ENCODE measurements at places on chromosomes 16 and 17.

GRCh38 chr16:8908810-8909468 is 26.8 kb downstream of the LITAFD start:
- DNase-seq: no peak

- DNase-seq: no peak
Observed at GRCh38 chr17:45973099-45973780, 25.8 kb upstream of the STH start.

DNA sequence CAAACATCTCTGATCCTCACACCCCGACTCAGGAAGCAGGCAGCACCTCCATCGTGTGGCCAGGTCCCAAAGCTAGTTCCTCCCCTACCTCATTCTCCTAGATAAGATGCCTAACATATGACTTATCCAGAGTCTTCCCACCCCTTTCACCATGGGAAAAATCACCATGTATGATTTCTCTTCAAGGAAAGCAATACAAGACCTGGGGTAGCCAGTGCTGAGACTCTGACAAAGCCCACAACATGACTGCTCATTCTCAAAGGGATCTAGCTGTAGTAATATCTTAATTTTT is 45.1 kb downstream of the CMTM4 start:
- no peak for DNase-seq

DNA sequence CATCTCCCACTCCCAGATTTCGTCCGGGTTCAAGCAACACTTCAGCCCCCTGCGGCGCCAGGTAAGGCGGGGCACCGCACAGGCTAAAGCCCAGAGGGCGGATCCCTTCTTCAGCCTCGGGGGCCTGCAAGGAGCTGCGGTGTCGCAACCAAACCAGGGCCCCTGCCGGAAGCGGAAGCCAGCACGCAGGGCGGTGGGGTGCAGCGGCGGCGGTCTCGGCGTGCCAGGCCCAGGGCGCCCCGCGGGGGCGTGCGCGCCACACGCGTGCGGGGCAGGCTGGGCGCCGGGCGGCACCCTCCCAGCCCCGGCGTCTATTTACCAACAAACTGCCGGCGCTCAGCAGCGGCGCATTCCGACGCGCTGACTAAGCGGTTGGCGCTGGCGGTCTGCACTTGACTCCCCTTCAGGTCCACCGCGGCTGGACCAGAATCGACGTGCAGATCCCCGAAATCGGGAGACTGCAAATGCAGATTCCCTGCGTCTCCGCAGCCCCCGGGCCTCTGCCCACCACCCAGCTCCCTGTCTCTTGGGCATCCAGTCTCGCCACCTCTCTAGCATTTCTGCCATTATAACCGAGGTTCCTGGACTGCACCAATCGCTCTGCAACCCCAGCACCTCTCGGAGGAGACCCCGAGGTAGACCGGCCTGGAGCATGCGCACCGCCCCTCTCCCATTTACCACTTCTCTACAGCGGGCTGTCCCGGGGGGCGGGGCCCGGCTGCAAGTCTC is 421 bp upstream of the DLX4 start:
- peak; percentile 82 for DNase-seq

GRCh38 chr17:40341808-40342503 is 22.6 kb downstream of the GJD3 start:
- no peak for DNase-seq

GRCh38 chr17:32870969-32871368 is 6.0 kb downstream of the MYO1D start:
- no peak for DNase-seq

DNA sequence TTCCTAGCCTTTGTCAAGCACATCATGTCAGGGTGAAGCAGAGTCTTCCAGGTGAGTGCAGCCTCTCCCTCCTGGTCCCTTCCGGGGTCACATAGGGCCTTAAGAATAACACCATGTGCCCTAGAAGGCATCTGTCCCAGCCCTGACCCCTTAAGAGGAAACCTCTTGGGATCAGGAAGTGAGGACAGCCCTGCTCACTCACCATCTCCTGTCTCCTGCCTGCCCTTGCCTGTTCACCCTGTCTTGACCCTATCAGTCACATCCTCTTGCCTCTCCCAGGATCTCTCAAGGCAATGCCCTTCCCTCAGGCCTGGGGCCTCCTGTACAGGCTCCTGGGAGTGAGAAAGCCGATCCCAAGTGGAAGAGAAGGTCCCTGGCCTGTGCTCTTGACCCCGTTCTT is 13.9 kb downstream of the MYL4 start:
- no peak for DNase-seq

DNA sequence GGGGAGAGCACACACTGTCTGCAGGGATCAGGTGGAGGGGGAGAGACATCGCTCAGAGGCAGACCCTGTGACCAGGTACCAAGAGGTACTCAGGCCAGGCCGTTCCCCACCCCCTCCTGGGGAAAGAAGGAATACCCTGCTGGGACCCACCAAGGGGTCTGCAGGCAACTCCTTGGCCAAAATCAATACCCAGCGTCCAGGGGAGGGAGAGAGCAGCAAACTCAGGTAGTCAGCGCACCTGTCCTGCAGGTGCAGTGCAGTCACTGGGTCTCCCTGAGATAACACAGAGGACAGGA is 57.5 kb upstream of the DOC2B start:
- DNase-seq: no peak

DNA sequence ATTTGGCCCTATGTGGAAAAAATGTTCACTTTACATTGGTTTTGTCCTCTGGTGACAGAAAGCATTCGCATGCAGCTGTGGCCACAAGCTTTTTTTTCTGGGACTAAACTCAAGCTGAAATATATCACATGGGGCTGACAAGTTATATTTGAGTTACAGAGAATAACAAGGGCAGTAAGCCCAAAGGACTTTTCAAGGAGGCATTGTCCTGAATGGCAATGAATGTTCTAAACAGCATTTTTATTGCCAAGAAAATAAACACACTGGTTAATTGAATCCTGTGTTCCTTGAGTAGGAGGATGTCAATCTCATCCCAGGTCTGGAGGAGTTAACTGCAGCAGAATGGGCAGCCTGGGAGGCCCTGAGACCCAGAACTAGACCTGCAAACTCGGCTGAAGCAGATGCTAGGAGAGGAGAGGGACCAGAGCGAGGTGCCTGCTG is 114.5 kb downstream of the COPRS start:
- DNase-seq: no peak

- no peak for DNase-seq
Observed at GRCh38 chr16:71854369-71854948, 8.7 kb downstream of the ATXN1L start.

- DNase-seq: no peak
Observed at GRCh38 chr17:7174603-7175326, 4.4 kb downstream of the ASGR1 start.

DNA sequence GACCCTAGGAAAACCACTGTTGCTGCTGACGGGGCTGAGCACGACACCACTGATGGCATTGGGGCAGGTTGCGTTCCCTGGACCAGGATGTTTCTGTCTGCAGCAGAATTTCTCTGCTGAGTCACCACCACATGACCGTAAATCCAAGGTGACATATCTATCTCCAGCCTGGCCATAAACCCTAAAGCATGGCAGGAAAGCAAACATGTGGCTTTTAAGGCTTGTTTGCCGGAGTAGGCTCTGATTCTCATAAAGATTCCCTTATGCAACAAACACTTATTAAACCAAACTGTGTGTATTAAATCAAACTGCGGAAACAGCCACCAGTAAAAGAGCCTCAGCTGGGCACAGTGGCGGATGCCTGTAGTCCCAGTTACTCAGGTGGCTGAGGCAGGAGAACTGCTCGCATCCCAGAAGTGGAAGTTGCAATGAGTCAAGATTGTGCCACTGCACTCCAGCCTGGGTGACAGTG is 17.3 kb downstream of the MPHOSPH6 start:
- no peak for DNase-seq

GRCh38 chr16:49473131-49473530 is 99.5 kb downstream of the C16orf78 start:
- no peak for DNase-seq

- DNase-seq: no peak
Observed at GRCh38 chr16:84567286-84567962, 50.5 kb downstream of the COTL1 start.

- no peak for DNase-seq
Observed at GRCh38 chr17:2266045-2266864, 37.3 kb downstream of the SMG6 start.

DNA sequence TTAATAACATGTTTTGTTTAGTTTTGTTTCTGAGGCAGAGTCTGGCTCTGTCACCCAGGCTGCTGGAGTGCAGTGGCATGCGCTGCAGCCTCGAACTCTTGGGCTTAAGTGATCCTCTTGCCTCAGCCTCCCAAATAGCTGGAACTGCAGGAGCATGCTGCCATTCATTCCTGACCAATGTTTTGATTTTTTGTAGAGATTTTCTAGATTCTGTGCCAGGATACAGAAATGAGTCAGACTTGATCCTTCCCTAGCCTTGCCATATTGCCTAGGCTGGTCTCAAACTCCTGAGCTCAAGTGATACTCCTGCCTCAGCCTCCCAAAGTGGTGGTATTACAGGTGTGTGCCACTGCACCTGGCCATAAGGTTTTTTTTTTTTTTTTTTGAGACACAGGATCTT is 17.7 kb downstream of the TAOK1 start:
- DNase-seq: no peak

- no peak for DNase-seq
Observed at GRCh38 chr17:12613566-12613965, 52.1 kb upstream of the MYOCD start.

GRCh38 chr17:69086641-69087040 is 25.9 kb upstream of the ABCA9 start:
- no peak for DNase-seq

- DNase-seq: no peak
Observed at GRCh38 chr17:70080541-70081347, 5.7 kb downstream of the KCNJ16 start.

DNA sequence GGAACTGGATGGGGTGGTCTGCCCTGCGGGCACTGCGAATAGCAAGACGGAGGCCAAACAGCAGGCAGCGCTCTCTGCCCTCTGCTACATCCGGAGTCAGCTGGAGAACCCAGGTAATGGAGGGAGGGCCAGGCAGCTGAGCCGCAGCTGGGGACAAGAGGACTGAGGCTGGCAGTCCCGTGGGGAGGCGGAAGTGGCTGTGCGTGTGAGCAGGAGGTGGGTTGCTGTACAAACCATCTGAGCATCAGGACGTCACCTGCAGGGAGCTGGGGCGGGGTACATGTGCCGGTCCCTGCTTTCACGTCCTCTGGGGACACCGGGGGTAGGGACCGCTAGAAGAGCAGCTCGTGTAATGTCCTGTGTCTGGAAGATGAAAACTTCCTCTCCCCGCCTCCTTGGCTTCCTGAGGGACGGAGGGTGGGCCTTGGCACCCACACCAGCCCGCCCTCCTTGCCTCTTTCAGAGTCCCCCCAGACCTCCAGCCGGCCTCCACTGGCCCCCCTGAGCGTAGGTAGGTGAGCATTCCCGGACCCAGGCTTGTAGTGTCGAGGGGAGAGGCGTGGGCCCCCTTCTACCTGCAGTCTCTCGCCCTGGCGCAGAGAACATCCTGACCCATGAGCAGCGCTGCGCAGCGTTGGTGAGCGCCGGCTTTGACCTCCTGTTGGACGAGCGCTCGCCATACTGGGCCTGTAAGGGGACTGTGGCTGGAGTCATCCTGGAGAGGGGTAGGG is 3.7 kb downstream of the ADAD2 start:
- no peak for DNase-seq

GRCh38 chr16:88527186-88527936 is 42.8 kb upstream of the ZC3H18 start:
- peak; percentile 7 for DNase-seq

- no peak for DNase-seq
Observed at GRCh38 chr16:58123896-58124600, 5.1 kb downstream of the CFAP20 start.

DNA sequence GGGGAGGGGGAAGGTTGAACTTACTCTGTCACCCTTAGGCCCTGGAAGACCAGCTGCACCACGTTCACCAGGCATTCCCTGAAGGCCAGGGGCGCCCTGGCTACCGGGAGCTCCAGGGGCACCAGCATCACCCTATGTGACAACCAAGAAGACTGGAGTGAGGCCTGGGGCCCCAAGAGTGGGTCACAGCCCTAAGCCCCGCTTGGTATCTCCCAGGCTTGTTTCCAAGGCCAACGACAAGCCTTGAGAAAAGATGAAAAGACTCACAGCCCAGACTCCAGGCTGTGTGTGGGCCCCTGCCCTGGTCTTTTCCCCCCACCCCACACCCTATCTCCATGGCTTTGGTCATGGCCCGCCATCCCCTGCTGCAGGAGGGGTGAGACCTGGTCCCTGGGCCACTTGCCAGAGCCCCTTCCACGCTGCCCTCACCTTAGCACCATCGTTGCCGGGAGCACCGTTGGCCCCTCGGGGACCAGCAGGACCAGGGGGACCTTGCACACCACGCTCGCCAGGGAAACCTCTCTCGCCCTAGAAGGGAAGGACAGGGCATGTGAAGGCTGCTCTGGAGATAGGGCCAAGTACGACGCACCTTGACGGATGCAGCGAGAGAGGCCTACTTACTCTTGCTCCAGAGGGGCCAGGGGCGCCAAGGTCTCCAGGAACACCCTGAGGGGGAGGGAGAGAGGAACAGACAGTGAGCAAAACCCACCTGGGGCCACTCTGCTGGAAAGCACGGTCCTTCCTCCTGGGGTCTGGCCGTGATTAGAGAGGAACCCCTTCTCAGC is 9.9 kb downstream of the COL1A1 start:
- no peak for DNase-seq

- no peak for DNase-seq
Observed at GRCh38 chr17:83201206-83202001, 122.0 kb downstream of the METRNL start.

- no peak for DNase-seq
Observed at GRCh38 chr17:80220736-80221215, 549 bp downstream of the SLC26A11 start.

GRCh38 chr17:43676471-43676870 is 14.7 kb upstream of the MEOX1 start:
- DNase-seq: no peak

DNA sequence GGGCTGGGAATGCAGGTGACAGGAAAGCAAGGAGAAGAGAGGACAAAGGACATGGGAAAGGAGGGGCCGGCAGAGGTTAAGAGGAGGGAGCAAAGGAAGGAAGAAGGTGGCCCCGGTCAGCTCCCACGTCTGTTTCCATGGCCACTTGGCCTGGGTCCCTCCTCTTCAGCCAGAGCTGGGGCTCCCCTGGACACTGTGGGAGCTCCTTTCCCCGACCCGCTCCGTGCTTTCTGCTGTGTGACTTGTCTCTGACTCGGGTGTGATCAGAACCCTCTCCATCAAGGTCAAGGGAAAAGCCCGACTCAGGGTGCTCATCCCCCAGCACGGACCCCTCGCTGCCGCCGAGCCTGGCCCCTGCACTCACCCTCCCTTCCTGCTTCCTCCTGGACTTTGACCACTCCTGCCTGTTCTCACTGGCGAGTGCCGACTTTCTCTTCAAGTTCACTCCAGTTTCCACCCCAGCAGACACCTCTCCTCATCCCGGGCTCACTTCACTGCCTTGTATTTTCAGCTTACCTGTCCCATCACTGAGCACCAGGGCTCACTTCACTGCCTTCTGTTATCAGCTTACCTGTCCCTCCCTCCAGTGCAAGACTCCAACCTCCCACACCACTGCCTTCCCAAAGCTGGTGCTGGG is 61.2 kb downstream of the MEAK7 start:
- DNase-seq: no peak

DNA sequence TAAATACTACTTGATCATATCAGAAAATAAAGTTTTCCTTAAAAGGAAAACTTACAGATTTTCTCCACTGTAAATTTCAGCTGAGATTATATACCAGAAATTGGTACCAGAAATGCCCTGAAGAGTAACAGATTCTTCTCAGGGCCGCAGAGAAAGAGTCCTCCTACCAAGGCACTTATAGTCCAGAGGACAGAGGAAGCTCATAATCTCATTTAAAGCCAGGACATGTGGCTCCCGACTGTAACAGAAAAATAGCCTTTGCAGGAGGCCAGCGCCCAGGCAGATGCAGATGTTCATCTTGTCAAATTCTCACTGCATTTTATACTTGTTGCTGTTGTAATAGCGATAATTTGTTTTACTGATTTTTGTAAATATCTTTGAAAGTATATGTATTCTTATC is 43.7 kb downstream of the TNRC6C start:
- no peak for DNase-seq
